ENCODE measurements at places on chromosomes 4 and X. TPM values are rescaled to one million over a fixed set of nuclear protein-coding genes. Genes with fewer than 3 reads are reported as not detected.

GRCh38 chr4:168486912-168487281, 6.6 kb upstream of the DDX60L start:
- peak; percentile 48 for DNase-seq

GRCh38 chr4:185217408-185217975, 8.1 kb downstream of the SNX25 start:
- DNase-seq = no peak

- DNase-seq = no peak
These were observed 878.4 kb upstream of the FRG1 start for GRCh38 chr4:189062047-189062820.

Gene INPP4B
- total RNA-seq = 54.2 TPM

DNA sequence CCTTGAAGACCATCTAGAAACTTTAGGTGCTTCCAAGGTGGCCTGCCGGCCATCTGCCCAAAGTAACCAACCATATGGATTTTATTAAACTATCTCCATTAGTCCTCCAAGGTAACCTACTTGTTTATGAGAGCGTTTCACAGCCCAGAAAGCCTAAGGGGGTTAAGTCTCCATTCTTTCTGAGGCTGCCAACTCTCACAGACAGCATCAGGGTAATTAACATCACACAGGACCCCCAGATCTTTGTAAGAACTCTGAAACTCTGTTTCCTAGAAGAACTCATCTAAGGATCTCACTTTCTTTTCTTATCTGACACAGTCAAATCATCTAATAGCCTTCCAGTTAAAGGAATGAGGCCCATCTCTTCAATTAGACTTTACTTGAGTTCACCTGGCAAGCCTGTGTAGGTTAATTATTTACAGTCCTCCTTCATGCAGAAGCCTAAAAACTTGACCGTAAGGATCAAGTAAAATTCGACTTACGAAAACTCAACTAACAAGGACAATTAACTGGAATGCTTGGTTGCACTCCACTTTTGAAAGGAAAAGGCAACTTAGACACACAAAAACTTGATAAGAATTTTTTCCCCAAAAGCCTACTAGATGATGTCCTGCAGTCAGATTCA, 252.5 kb downstream of the GRIA3 start:
- DNase-seq = no peak

GRCh38 chr4:1511441-1512041, 105.3 kb upstream of the NKX1-1 start:
- DNase-seq = peak; percentile 19

DNA sequence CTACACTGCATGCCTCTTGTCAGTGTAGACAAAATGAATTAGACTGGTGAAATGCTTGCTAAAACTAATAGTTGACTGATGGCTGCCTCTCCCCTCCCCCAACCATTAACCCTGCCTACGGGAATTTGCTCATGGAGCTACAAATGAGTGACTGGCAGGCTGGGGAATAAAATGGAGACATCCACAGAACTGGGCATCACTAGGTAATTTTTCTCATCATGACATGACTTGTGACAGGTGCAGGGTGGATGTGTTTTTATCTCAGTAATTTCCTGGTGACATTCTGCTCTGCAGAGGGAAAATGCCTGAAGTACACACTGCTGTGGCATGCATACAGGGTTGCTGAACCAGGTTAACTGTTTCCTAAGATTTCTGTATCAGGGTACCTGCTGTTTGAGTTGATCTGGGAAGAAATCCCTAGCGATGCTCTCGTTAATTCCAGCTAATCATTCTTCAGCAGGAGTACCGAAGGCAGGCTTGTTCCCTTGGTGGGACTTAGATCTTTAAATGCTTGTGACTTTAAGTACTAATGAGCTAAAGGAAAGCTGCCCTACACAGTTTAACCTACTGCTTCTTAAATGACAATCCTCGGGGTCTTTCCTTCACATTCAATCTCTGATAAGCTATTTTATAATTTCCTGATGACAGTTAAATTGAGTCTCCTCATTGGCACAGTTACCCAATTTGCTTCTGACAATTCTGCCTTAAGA, 376.3 kb upstream of the LCORL start:
- no peak for DNase-seq

Gene SH3D19
- 95.9 TPM for total RNA-seq

GRCh38 chr4:77921701-77922100, 59.1 kb downstream of the MRPL1 start:
- DNase-seq = peak; percentile 95

- DNase-seq = peak; percentile 41
These were observed 290.3 kb upstream of the LDB2 start for GRCh38 chr4:17188547-17189400.

DNA sequence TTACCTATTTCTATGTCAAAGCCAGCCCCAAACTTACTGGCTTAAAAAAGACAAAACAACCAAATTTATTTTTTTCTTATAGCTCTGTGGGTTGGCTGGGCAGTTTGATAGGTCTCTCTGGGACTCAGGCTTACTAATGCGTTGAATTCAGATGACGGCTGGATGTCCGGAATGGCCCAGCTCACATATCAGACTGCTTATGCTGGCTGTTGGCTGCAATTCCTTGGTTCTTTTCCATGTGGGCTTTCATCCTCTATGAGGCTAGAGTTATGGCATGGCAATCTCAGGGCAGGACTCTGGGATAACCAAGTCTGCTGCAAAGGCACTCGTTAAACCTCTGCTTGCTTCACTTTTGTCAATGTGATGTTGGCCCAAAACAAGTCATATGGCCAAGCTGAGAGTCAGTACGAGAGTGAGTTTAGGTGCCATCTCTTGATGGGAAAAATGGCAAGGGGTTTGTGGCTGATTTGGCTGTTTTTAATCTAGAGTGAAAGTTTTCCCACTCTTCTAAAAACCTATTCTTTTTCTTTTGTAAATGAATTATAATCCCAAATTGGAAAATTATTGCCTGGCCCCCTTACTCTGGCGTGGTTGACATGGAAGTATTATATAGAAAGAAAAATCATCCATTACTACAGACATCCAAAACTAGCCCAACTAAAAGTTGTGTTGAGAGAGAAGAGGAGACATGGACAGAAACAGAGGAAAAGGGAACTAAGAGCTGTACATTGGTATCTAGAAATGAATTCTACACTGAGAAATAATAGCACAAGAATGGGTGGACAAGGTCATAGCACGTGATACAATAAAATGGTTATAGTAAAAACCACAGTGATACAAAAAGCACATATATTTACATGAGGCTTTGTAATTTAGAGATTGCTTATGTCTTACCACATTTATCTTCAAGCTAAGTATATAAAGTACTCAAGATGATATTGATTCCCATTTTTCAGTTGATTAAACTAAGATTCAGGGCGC, 6.6 kb downstream of the PRIMPOL start:
- DNase-seq = peak; percentile 32

DNA sequence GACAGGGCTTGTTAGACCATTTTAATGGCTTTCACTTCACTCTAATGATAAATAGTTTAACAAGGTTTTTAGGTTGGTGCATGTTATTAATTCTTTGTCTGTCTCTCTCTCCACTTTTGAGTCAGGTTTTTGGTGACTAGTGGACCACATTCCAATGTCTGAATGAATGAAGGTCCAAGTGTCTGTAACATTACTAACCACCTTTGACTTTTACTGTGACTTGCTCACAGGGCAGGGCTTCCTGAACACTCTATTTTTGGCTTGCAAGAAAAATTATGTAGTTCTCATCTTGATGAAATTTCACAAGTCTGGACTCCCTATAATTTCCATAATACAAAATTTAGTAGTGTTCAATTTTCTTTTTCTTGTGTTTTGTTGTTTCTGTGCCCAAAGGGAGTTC, 78.9 kb upstream of the BMPR1B start:
- DNase-seq = peak; percentile 45

- peak; percentile 99 for DNase-seq
These were observed 95.1 kb downstream of the AFAP1 start for GRCh38 chr4:7844594-7844991.

Gene ABLIM2
- total RNA-seq = not detected

DNA sequence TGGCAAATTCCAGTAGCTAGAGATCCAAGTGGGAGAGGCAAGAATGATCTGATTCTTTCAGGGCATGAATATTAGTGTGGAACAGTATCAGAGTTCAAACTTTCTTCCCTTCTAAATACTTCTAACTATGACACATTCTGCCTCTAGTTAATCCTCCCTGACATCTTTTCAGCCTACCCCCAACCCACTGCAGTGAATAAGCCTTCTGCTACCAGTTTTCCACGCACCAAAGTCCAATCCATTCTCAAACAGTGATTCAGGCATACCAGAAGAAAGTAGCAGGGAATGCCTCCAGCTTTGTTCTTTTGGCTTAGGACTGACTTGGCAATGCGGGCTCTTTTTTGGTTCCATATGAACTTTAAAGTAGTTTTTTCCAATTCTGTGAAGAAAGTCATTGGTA, 155.4 kb upstream of the FTHL17 start:
- peak; percentile 32 for DNase-seq

GRCh38 chr4:24589448-24589847, 5.1 kb upstream of the DHX15 start:
- no peak for DNase-seq

- no peak for DNase-seq
These were observed 149.5 kb downstream of the GC start for GRCh38 chr4:71634364-71634763.

Gene RNF128
- total RNA-seq = 12.6 TPM

Gene CRMP1
- total RNA-seq = not detected

GRCh38 chr4:16661813-16662212, 236.6 kb downstream of the LDB2 start:
- no peak for DNase-seq

Gene FRG2
- not detected for total RNA-seq

Gene XIAP
- 23.8 TPM for total RNA-seq

DNA sequence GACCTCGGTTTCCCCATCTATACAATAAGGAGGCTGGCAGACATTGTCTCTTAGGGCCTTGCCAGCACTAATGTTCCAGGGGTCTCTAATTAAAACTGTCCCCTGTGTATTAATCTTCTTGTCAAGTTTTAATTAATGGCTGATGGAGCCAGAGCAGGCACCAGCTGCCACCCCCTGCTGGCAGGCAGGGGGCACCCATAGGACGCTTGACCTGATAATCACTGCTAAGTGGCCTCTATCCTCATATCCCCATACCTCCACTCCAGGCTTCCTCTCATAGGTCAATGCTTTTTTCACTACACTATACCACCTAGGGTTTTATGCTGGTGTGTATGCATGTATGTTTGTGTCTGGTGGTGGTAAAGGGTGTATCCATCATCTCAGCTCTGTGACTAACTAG, 89.4 kb downstream of the EFNB1 start:
- no peak for DNase-seq

GRCh38 chrX:103999234-103999633, 14.3 kb downstream of the H2BW1 start:
- no peak for DNase-seq

Gene PIM2
- 5.0 TPM for total RNA-seq

DNA sequence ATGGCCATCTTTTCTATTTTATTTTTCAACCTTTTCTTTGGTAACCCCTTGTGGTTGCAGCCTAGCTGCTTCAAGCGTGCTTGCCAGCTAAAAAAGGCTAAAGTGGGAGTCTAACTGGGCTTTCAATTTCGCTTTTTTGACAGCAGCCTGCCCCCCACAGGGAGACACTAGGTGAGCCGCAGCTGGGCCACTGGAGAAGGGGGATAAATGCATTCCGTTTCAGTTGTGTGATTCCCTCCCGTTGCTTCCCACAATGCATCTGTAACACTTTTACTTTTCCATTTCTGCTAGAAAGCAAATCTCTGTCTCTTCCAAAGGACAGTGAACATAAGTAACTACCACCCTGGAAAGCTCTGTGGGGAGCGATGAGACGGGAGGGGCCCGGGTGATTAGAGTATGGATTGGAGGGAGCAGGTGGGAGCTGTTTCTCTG, 86.3 kb upstream of the RAPGEF2 start:
- no peak for DNase-seq

Gene XK
- total RNA-seq = not detected

Gene C4orf50
- total RNA-seq = not detected

GRCh38 chrX:150574559-150575418, 6.4 kb downstream of the MTM1 start:
- no peak for DNase-seq
